Activated CD4-positive, alpha-beta T cell treated with anti-CD3 and anti-CD28 coated beads, Interleukin-2, Interleukin-6, amounts not matched to agents 100 ng/mL and 50 ng/mL, durations not matched to agents 16 hours and 8 hours (primary cell): ENCODE measurements at places on chromosomes 13 and 19.

DNA sequence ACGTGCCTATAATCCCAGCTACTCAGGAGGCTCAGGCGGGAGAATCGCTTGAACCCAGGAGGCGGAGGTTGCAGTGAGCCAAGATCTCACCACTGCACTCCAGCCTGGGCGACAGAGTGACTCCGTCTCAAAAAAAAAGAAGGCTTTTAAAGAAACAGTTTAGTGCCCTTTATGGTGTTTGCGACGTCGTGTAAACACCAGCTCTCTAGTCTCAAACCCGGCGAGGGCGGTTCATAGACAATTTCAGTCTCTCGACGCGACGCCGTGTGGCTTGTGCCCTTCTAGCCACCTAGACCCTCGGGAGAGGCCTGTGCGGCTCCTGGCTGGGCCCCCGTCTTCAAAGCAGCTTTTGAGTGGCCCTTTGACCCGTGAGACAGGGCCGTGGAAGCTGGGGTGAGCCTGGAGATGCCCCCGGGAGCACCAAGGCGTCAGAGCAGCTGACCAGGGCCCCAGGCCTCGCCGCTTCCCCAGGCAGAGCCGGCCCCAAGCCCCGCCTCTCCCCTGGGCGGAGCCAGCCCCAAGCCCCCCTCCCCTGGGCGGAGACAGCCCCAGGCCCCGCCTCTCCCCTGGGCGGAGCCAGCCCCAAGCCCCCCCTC, 5.0 kb upstream of the MADCAM1 start:
- peak; percentile 33 for DNase-seq

GRCh38 chr13:91930687-91931086, 532.3 kb downstream of the GPC5 start:
- DNase-seq, result no peak

GRCh38 chr13:112846411-112847115, 122.5 kb upstream of the MCF2L start:
- DNase-seq, result no peak

- DNase-seq, result no peak
Measured at GRCh38 chr19:39623946-39624345, 21.6 kb downstream of the LGALS13 start.

DNA sequence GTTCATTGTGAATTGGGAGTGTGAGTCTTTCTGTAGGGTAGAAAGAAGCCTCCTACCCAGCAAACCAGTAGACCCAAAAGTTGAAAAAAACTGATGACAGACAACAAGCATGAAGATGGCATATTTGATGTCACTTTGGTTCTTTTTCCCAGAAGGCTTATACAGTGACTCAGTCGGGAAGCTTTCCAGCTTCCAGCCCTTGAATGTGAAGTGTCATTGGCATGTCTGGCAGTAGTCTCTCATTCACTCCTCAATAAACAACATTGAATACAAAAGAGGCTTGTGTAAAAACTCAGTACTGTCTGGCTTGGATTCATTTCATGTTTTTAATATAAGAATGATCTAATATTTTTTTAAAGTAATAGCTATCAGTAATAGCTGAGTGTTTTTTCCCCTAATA, 68.7 kb downstream of the IPO5 start:
- DNase-seq, result no peak

GRCh38 chr13:45882626-45883025, 31.1 kb upstream of the SIAH3 start:
- no peak for DNase-seq

DNA sequence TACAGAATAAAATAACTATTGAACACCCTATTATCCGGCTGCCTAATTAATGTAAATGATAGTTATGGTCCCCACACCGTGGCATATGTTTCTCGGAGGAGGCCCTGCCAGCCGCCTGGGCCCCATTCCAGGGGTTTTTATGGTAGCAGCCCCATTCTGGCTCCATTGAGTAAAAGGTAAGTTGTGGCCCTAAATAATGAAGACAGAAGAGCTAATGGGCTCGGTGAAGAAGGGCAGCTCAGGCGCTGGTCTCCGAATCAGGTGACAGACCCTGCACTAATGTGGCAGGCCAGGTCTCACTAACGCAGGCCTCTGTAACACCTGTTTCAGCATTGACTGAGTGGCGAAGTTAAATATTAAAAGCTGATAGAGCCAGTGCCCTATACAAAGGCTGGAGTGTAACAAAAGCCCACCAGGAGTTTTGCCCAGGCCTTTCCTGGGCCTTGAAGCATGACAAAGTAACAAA, 19.1 kb downstream of the POP4 start:
- no peak for DNase-seq

- no peak for DNase-seq
Measured at GRCh38 chr19:47323872-47324271, 8.1 kb upstream of the C5AR2 start.
